Tongue (tissue), 3 donors: ENCODE measurements at places on chromosomes 4 and X.

DNA sequence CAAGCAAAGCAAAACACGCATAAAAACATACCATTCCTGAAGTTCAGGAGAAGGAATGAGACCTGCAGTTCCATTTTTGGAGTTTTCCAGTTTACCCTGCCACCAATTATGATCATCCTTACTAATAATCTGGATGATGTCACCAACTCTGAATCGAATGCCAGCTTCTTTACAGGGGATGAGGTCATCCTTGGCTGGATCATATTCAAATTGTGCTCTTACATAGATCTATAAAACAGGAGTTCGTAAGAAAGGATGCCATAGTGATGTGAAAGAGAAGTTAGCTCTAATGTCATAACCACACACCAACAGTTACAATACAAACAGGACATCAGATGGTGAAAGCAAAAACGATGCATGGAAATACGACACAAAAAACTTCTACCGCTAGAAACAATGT, 106.5 kb downstream of the NYX start:
- no peak for DNase-seq

DNA sequence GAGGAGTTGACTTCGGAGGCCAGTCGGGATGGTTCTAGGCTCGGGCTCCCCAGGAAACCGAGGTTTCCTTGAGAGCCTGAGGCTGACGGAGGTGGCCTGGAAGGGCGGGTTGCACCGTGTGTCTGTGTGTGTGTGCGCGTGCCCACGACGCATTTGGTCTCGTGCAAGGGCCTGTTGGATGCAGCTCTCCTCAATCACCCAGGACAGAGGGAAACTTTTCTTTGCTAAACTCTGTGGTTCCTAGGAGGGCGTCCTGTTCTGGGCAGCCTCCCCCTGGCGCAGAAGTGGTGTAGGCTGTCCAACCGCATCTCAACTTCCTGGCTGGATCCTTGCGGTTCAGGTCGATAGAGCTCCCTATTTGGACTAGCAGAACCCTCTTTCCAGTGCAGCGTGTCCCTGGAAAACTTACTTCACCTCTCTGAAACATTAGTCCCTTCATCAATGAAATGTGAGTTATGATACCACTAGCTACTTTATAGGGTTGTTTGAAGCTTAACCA, 973 bp downstream of the STK32B start:
- DNase-seq, result no peak

GRCh38 chrX:71998836-71999509, 88.3 kb downstream of the NHSL2 start:
- DNase-seq, result peak; percentile 49

DNA sequence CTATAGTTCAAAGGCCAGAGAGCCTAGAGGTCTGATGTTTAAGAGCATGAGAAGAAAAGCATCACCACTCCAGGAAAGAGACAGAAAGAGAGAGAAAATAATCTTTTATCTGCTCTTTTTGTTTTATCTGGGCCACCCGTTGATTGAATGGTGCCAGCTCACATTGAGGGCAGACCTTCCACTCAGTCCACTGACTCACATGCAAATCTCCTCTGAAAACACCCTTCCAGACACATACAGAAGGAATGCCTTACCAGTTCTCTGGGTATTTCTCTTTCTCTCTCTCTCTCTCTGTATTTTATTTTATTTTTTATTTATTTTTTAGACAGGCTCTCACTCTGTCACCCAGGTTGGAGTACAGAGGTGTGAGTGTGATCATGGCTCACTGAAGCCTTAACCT, 252.5 kb downstream of the DTHD1 start:
- DNase-seq, result no peak

DNA sequence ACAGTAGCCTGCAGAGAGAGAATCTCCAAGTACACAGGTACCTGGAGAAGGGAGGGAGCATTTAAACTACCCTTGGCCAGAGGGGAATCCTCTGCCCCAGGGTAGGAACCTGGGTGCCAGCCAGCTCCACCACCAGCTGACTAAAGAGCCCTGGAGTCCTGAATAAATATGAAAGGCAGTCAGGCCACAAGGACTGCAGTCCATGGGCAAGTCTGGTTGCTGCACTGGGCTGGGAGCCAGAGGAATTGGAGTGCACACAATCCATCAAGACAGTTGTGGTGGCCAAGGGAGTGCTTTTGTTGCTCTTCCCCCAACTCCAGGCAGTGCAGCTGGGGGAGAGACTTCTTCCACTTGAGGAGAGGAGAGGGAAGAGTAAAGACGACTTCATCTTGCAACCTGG, 172.5 kb downstream of the HNRNPD start:
- no peak for DNase-seq

DNA sequence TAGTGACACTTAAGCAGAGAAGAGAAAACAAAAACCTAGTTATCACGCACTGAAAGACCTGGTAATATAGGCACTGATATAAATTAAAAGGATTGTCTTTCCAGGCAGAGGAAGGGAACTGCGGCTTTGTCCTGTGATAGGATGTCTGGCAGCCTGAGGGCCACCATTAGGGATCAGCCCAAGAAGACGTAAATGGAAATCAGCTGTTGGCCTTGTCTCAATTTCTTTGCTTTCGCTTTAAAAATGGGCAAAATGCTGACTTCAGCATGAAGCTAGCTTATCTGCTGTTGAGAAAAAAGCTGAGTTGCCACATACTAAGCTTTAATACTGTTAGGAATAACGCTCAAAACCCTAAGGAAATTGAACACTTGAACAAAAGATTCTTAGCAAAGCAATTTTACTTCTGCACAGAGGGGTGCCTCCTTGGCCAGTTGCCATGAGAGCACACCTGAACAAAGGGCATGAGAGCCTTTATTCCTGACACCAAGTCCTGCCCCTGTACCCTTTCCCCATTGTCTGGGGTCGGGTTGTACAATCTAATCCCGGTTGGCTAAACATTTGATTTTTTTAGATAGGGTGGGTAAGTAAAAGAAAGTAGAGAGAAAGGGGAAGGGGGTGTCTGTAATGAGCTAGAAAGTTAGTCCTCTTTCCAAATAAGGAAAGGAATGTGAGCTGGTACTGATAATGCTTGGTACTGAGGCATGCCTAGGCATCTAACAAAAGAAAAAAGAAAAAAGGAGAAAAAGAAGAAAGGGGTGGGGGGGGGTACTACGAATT, 85.1 kb upstream of the UCP1 start:
- DNase-seq, result peak; percentile 13

DNA sequence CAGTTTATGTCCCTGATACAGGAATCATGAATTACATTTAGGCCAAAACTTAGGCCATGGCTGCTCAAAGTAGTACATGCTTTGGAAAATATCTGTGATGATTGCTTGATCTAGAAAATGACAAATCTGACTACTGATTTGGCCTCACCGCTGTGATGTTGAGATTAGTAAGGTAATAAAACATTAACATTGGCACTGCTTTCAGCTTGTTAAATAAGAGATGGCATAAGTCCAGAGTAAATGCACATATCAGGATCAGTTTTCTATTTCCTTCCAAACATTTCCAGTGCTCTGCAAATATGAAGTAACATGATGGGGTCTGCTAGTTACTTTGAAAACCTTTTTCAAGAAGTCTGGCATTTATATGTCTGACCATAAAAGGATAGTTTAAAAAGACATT, 687.3 kb upstream of the ACTRT1 start:
- DNase-seq, result no peak

GRCh38 chr4:32987111-32987510, 2266.9 kb downstream of the PCDH7 start:
- DNase-seq, result no peak

- peak; percentile 56 for DNase-seq
Measured at GRCh38 chr4:41430792-41431191, 107.2 kb upstream of the LIMCH1 start.

GRCh38 chr4:164154416-164154815, 599.5 kb upstream of the SMIM31 start:
- no peak for DNase-seq

DNA sequence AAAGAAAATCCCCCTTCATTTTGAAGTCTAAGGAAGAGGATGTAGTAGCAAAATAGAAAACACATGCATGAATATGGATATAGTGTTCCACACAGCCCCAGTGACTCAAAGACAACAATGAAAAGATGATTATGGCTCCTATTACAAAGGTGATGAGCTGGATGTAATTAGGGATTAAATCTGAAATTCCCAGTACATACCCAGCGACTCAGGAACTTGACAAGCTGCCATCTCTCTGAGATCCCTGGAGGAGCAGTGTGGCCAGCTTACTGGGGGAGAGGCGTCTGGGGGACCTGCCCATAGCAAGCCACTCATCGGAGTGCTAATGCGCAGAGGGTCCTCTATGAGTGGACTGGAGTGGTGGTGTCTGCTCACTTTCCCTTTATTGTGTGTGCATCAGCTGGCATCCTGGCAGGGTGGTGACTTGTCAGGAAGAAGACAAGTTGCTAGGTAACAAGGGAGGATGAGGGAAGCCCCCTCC, 42.7 kb upstream of the MGST2 start:
- DNase-seq, result no peak

DNA sequence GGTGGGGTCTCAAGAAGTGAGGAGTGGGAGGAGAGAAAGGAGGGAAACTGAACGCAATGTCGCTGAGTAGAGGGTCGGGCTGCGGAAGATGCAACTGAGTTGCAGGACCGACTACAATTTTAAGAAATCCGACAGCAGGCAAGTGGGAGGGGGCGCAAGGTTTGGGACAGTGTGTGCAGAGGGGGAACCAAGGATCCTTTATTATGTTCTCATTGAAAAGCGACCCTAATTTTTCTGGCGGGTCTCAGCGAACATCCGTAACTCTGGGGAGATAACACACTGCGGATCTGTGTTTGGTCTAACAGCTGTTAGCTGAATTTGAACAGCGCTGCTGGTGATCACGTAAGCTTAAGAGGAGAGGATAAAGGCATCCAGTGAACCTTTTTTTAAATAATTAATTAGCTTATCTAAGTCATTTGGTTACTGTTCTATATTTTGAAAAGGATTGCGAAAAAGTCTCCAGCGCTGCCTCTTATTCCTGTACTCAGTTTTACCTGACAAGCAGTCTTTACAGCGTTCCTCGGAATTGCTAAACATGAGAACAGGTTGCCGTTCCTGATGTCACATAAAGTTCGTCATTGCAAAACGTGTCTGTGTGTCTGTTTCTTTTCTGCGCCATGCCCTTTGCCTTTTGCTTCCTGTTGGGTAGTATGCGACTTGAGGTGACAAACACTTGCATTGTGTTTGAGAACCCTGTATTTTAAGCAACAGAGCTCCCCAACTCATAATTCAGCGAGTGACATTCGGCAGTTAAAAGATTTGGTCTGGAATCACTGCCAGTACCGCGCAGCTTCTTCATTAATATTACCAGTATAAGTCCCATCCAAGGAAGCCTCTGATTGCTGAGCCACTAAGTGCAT, 1.3 kb downstream of the HTR2C start:
- DNase-seq, result no peak

DNA sequence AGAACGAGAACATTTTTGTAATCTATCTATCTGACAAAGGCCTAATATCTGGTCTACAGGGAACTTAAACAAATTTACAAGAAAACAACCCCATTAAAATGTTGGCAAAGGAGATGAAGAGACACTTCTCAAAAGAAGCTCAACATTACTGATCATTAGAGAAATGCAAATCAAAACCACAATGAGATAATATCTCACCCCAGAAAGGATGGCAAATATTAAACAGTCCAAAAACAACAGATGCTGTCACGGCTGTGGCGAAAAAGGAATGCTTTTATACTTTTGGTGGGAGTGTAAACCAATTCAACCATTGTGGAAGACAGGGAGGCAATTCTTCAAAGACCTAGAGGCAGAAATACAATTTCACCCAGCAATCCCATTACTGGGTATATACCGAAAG, 2284.8 kb downstream of the ARAP2 start:
- no peak for DNase-seq

GRCh38 chr4:1260418-1261106, 11.6 kb upstream of the CTBP1 start:
- DNase-seq, result no peak

DNA sequence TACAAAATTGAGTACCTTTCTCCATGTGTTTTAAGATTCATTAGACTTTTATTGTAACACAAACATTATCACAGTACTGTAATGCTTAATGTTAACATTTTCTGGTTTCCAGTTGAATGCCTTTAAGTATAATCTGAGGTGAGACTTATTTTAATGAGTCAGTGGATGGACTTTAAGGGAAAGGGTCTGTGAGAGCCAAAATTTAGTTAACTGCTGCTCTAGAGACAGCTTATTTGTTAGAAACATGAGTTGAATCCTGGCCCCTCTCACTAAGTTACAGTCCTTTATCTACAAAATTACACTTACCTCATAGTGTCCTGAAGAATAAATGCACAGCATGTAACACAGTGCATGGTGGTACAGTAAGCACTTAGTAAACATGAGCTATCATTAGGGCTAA, 66.0 kb downstream of the PGRMC2 start:
- no peak for DNase-seq

GRCh38 chr4:93086356-93086755, 742.2 kb upstream of the ATOH1 start:
- DNase-seq, result no peak

DNA sequence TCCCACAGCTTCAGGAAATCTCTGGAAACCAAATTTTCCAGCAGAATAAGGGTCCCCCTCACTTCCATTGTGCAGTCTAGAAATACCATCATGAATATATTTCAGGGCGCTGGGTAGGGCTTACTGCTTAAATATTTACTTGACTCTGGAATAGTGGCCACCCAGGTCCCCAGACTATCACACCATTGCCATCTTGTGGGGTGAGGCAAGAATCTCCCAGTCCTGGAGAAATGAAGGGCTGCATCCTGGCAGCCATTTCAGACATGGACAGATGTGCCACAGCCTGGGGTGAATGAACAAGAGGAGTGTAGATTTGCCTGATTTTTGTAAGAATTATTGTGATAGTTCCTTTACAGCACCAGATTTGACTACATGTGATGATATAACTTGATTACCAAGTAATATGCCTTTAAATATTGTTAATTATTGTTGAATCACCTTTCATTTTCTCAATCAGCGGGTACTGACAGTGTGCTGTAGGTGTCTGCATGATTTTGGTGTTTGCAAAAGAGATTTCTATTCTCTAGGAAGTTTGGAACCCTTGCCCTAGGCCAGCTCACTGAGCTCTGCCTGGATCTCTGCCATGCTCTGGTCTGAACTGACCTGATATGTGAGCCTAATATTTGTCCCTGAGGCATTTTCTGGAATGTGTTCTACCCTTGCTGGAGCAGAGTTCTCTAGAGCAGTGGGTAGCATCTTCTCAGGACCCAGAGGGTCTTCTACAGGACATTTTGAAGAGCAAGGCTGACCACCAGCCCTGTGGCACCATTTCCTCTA, 183.4 kb downstream of the KIT start:
- no peak for DNase-seq

GRCh38 chr4:71257761-71258160, 81.1 kb upstream of the SLC4A4 start:
- DNase-seq, result no peak

DNA sequence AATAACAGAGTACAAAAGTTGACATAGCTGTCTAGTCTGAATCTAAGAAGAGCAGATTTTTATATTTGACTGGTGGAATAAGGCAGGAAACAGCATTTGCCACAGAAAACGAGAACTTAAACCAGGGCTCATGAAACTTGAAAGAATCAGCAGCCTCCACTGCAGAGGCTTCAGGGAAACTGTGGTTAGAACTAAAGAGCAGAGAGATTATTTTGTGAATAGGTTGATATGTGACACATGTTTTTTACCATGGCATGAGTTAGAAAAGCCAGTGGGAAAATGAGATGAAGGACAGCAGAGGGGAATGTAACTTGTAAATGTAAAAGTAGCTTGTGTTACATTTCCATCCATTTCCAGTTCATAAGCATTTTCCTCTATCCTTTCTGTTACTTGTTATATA, 63.7 kb upstream of the CAMK2D start:
- DNase-seq, result no peak
